ENCODE measurements at places on chromosomes 7 and 10.

DNA sequence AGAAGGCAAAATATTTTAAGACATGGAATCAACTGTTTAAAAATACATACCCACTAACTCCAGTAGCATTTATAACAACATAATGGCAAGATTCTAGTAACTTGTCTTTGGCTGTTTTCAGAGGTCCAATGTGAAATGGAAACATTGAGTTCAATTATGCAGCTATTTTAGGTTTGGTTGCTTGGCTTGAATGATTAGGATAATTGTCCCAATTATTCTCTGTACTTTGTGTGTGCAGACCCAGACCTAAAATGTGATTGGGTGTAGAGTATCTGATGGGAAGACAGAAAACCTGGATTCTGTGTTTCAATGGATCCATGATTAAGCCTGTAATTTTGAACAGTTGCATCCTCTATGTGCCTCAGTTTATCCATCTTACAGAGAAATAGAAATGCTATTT lies 392.7 kb upstream of the NFE2L3 start:
- DNase-seq: no peak

DNA sequence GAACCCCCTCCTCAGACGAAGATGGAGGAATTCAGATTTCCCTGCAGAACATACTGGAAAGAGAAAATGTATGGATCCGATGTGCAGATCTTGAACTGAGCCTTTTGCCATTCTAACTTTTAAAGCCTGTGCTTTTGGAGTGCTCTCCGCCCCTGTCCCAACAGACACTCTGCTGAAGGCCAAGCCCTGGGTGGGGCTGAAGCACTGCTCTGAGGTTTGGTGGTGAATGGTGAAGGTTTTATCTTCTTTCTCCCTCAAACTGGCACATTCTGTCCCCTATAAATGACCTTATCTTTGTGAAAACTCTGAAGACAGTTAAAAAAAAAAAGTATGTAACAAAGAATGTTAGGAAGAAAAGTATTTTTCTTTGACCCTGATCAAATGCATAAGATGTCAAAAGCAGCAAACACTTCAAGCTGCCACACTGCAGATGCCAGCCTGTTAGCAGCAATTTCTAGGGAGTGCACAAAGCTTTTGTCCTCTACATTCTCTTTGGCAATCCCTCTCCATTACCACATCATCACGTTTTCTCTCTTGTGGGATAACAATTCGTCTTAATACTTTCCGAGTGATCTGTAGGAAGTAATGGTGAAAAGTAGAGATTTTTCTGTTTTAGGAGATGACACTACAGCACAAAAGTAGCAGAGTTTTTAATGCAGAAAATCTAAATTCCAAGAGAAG lies 137.3 kb upstream of the CCDC6 start:
- no peak for DNase-seq

- no peak for DNase-seq
Measured at GRCh38 chr10:77120012-77120411, 517.6 kb downstream of the KCNMA1 start.

GRCh38 chr7:127715272-127715671 lies 63.3 kb downstream of the SND1 start:
- DNase-seq: no peak

- DNase-seq: no peak
Measured at GRCh38 chr10:18155321-18155720, 15.1 kb downstream of the CACNB2 start.

DNA sequence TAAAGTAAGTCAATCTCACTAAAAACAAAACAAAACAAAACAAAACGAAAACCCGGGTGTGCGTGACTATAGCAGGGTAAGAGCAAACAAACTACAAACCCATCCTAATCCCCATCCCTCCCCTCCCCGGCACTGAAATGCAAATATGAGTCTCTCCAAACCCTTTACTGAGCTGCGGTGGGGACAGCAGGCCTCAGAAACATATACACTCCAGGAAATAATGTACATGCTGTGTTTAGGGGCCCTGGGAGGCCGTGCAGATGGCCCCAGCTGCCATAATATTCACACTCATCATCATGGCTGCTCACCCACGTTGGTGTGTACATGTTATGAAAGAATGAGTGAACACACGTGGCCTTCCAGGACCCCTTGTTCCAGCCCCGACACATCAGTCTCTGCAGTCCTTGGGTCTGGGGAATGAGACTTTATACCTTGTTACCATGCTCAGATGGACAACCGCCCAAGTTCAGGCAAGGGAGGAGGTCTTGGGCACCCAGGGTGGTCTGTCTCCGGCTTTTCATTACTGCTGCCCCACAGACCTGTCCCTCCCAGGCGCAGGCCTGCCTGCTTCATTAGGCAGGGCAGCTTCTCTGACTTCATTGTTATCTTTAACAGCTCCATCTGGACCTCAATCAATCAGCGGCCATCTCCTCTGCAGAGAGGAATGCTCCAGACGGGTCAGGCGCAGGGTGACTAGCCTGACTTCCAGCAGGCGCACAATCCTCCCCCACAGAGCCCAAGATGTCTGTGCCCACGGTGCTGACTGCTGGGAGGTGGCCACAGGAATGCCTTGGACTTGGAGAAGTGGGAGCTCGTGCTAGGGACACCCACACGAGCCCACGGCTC lies 20.6 kb downstream of the HSPA12A start:
- DNase-seq: peak; percentile 73

- no peak for DNase-seq
Measured at GRCh38 chr7:117218700-117219099, 104.2 kb downstream of the WNT2 start.

DNA sequence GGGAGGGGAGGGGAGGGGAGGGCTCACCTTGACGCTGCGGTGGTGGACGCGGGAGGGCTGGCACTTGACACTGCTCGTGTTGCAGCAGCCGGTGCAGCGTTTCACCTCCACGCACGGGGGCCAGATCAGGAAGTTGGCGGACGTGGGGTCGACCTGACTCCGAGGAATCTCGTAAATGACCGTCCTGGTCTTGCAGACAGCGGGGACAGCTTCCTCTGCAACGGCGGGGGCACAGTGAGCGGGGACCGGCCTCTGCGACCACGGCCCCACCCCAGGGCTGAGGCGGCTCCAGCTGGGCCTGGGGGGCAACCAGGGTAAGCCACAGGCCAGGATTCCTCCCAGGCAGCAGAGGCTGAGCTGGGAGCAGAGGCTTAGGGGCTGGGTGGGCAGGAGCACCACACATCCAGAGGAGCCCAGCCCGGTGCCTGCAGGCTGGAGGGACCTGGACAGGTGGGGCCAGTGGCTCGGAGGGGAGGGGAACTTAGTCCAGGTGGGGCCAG lies 8.8 kb downstream of the PDGFA start:
- DNase-seq: no peak

DNA sequence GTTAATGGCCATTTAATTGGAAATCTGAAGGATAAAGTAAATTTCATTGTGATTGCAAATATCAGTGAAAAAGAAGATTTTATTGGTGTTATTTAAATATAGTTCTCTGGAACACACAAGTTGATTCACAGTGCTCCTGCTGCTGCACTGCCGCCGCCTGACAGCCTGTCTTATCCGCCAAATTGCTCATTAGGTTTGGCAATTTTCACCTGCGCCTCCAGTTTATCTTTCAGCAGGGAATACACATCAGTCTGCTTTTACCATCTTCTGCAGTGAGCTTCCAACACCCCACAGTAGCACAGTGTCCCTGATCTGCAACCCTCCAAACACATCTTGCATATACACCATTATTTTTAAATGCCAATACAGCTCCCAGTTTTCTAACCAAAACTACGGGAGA lies 308.3 kb downstream of the PARD3 start:
- no peak for DNase-seq

DNA sequence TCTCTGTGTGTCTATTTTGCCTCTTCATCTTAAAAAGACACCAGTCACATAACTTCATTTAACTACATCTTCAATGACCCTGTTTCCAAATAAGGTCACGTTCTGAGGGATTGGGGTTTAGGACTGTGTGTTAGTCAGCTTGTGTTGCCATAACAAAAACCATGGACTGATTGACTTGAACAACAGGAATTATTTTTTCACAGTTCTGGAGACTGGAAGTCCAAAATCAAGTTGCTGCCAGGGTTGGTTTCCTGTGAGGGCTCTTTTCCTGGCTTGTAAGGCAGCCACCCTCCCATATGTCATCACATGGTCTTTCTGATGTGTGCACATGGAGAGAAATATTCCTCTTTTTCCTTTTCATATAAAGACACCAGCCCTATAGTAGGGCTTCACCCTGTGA lies 55.3 kb downstream of the REEP3 start:
- DNase-seq: no peak

- DNase-seq: peak; percentile 68
Measured at GRCh38 chr7:193481-194251, 1.3 kb downstream of the FAM20C start.

DNA sequence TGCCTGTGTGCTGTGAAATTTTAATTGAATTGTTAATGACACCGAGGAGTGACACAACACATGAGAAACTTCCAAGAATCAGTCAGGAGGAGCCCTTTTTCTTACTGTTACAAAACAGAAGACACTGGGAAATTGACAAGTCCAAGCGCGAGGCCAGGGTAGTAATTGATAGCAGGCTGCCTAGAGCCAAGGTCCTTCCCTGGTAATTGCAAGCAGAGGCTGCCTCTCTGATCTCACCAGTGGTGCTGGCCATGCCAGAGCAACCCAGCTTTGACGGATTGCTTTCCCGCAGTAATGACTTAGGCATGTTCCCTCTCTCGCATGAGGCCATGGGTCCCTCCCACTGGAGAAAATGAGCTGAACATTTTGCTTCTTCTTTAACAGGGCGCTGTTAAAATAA lies 111.5 kb downstream of the LRMDA start:
- DNase-seq: no peak

Measured in right kidney (tissue), 9 donors.